ENCODE measurements at places on chromosomes 1 and 21.

DNA sequence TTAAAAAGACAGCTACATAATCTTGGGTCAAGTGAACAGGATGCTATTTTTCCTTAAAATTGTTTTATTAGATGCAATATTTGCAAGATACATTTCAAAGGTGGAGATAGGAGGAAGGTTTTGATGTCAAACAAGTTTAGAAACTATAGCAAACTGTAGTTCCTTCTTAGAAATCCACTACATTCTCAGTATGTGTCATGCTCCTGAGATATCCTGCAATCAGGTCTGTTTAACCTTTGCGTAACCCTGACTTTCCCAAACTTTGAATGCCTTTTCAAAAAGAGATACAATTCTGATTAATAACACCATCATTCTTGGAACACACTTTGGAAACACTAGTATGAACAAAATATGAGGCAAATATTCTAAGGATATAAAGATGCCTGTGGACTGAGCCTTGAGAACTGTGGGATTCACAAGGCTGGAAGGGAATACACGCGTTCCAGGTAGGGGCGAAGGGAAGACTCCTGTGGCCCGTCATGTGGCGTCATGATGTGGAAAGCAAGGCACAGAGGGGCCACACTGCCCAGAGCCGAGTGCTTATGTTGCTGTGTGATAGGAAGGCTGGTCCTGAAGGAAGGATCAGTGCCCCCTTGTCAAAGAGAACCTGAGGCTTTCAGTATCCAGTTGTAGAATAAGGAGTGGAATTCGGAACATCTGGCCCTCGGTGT, 19.6 kb upstream of the TARBP1 start:
- DNase-seq, result no peak

DNA sequence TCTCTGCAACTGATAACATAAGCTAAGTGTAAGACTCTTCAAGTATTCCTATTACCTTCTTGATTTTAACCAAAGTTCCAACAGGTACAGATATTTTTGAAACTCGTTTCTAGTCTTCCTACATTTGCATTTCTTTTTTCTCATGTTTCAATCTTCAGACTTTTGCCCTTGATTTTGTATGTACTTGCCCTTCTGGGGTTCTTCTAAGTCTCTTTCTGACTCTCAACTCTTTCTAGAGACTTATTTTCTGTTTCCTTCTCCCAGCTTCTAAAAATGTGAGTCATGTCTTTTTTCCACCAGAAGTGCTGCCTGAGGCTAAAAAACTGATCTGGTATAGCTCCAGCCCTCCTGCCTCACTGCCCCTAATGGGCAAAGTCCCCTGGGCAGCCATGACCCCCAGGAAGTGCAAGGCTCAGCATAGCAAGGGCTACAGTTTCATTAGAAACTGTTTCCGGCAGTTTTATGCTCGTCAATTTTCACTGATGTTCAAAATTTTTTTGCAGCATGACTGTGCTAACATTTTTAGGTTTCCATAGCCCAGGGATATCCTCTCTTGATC, 265.9 kb downstream of the SEC16B start:
- no peak for DNase-seq

GRCh38 chr21:26225046-26225445, 54.5 kb upstream of the APP start:
- DNase-seq, result no peak

GRCh38 chr21:36425286-36425685, 40.1 kb downstream of the CHAF1B start:
- no peak for DNase-seq

DNA sequence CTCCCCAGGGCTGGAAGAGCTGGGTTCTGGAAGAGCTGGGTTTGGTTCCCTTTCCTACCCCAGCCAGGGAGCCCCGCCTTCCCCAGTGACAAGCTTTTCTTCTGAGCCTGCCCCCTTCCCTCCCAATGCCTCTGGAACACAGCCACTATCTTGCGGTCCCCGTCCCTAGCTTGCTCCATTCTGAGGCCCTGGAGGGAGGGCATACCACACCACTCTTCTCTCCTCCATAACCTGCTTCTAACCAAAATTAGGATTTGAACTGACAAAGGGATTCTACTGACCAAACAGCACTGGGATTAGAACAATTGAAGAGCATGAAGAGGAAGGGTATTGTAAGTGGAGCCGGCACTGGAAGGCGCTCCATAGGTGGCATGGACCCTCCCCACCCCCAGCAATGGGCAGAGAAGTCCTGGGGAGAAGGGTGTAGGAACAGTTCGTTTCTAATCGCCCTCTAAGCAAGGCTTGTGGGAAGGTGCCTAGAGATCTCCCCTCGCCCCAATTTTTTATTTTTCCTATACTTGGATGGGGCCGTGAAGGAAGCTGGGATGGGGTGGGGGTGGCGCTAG, 690 bp downstream of the C1orf216 start:
- no peak for DNase-seq

GRCh38 chr1:11308699-11309224, 35.8 kb downstream of the UBIAD1 start:
- no peak for DNase-seq

DNA sequence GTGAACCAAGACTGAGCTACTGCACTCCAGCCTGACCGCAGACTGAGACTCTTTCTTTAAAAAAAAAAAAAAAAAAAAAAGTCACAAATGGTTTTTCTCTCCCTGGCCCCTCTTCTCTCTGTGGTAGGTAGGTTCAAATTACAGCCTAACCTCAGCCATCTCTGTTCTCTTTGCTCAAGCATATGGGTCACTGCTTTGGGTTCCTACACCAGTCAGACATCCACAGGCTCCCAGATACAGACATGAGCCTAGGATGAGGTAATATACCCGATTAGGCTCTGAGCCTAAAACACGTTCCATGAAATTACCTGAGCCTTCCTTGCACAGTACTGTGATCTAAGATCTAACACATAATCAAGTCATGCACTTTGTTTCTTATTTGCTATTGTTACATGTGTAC, 90.5 kb upstream of the JAK1 start:
- no peak for DNase-seq

DNA sequence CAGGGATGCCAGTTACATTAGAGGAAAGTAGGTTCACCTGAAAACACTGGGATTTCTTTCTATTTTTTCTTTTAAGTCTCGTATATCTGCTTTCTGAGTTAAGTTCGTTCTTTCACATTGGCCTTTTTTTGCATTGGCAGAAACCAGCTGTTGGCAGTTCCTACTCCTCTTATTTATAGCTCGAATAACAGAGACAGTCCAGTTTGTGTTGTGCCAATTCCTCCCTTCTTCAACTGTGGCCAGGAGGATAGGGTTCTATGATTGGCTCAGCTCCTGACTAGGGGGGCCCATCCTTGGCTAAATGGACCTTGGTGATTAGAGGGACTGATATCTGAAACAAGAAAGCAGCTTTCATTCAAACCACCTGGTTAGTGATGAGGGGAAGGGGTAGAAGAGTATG, 115.8 kb downstream of the RPS6KC1 start:
- no peak for DNase-seq

DNA sequence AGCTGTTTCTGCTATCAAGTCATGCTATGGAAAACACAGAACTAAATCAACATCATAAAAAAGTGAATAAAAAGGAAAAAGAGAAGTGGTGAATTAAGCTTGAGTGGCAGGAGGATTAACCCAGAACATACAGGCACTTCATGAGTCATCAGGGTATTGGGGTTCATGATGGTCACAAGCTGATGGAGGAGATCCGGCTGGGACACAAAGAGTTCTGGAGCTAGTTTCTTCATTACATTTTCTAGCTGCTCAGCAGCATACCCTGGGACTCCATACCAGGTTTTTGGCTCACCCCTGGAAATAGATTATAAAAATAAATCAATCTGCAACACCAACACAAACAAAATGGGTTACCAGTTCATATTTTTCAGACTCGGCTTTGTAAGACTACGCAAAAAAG, 42.5 kb upstream of the SYT2 start:
- DNase-seq, result no peak

GRCh38 chr1:245258271-245258920, 103.6 kb downstream of the KIF26B start:
- no peak for DNase-seq

GRCh38 chr1:218383051-218383450, 37.9 kb downstream of the TGFB2 start:
- no peak for DNase-seq

- no peak for DNase-seq
These were observed 44.8 kb downstream of the UCHL5 start for GRCh38 chr1:193014400-193014799.

- no peak for DNase-seq
These were observed 98.0 kb upstream of the HP1BP3 start for GRCh38 chr1:20885121-20885520.

- DNase-seq, result no peak
These were observed 68.9 kb upstream of the S1PR1 start for GRCh38 chr1:101167891-101168290.

- DNase-seq, result no peak
These were observed 26.9 kb upstream of the EPB41 start for GRCh38 chr1:28887419-28887834.

DNA sequence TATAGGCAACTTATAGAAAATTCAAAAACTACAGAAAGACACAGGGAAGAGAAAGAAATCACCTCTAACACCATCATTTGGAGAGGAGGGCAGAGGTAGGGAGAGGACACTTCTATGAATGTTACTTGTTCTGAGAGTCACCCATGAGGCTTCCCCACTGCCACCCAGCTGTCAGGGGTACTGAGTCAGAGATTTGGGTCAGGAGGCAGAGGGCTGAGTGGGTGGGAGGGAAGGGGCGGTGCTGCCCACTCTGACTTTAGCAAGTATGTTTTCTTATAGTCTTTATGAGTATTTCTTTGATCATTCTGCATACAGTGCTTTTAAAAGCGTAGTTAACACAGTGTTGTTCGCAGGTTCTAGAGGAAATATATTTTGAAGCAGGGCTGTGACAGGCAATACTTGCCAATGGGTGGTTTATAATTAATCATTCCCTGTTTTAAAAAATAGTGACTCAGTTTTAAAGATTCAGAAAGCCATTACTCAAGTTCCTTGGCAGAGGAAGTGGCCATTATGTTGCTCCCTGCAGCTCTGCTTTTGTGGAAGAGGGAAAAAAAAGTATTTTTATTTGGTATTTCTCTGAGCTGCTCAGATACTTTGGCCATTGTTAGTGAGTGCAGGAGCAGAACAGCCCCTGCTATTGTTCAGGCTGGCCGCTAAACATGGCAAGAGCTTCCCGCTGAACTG, 18.3 kb downstream of the IL6R start:
- DNase-seq, result no peak

- no peak for DNase-seq
These were observed 318.8 kb upstream of the DEPDC1 start for GRCh38 chr1:68815632-68816031.

GRCh38 chr1:200380589-200381021, 29.2 kb downstream of the ZNF281 start:
- DNase-seq, result no peak

DNA sequence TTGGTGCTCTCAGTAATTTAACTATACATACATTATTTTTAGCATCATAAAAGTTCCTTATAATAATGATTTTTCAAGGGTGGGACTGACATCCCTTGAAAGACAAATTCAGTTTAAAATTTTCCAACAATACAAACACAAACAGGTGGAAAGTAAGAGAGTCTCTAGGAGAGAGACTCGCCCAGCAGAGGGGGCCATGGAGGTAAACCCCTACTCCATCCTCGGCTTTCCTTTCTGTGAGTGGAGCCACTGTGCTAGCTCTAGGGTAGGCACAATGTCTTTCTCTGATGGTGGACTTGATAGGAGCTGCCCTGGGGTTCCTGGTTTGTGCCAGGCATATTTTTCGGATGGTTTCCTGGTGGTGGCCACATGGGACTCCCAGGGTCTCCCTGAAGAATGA, 8.3 kb downstream of the CSMD2 start:
- DNase-seq, result no peak

GRCh38 chr1:227434808-227435444, 116.6 kb upstream of the CDC42BPA start:
- DNase-seq, result no peak

GRCh38 chr1:192959657-192960186, 99.4 kb downstream of the UCHL5 start:
- DNase-seq, result no peak

DNA sequence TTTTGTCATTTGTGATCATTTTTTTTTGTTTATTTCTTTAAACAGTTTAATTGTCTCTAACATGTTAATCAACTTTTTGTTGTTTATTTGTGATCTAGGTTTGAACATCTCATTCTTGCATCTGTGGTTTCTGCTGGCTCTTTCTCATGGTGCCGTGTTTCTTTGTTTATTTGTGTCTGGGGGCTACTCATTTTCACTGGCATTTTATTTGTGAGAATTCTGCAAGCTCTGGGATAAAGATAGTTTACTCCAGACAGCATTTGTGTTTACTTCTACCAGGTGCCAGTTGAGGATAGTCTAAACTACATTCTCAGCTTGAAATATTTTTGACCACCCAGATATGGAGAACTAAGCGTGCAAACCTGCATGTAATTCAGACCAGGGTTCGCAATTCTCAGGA, 508.6 kb downstream of the KIF26B start:
- no peak for DNase-seq

- no peak for DNase-seq
These were observed 12.4 kb downstream of the ANGEL2 start for GRCh38 chr1:213003256-213003655.

GRCh38 chr1:103101399-103101798, 6.9 kb downstream of the COL11A1 start:
- DNase-seq, result no peak

GRCh38 chr1:9005395-9005708, 20.9 kb downstream of the SLC2A7 start:
- no peak for DNase-seq

- no peak for DNase-seq
These were observed 94.6 kb downstream of the KCNJ15 start for GRCh38 chr21:38351176-38351959.

- no peak for DNase-seq
These were observed 14.5 kb downstream of the AGRN start for GRCh38 chr1:1034439-1034781.

DNA sequence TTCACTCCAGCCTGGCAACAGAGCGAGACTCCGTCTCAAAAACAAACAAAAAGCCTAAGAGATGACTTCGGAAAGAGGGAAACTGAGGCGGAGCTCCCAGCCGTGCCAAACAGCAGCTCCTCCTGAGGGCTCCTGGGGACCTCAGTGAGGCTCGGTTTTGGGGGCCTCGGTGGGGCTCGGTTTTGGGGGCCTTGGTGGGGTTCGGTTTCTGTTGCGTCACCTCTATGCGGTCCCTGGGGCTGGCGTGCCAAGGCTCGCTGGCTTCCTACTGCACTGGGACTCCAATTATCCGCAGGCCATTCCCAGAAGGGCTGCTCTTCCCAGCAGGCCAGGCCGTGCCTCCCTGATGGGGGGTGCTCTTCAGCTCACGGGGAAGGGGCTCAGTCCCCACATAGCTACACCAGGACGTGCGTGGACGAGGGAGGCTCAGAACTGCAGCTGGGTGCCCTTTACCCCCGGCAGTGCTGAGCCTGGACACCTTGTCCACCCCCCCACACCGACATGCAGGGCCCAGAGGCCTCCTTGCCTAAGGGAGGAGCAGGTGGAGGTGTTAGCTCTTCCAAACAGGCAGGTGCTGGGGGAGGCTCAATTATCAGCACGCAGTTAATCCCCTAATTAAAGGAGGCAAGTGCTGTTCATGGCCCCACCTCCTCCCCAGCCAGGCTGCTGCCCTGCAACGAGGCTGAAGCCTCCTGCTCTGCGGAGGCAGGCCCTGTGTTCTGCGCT, 5.1 kb upstream of the C1orf159 start:
- DNase-seq, result no peak

- no peak for DNase-seq
These were observed 250.0 kb downstream of the FOXD2 start for GRCh38 chr1:47687631-47688460.
